ENCODE measurements at places on chromosomes 3 and 15. TPM values are rescaled to one million over a fixed set of nuclear protein-coding genes. Genes with fewer than 3 reads are reported as not detected.

DNA sequence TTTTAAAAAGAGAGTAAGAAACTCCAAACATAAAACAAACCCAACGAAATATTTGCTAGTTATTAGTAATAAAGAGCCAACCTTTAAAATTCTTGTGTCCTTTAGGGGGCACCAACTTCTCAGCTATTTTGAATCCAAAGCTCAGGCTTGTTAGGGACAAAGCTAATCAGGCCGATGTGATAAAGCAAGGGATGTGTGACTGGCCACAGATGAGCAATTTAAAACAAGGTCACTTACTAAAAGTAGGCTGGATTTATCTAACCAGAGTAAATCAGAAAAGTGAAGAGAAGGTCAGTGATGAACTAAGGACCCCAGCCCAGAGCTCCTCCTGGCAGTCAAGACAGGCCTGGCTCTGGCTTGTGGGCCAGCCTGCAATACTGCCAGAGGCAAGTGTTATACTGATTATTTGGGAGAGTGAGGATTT is 108.5 kb downstream of the CYP19A1 start:
- DNase-seq, result peak; percentile 27
- no peak overlapping the region for H3K27ac ChIP-seq
- H3K27me3 ChIP-seq, result peaks cover 4% of the 10 kb centered on the region
- peaks cover 3% of the 10 kb centered on the region for H3K4me1 ChIP-seq
- H3K36me3 ChIP-seq, result no peaks in the 10 kb centered on the region

BTLA gene
- total RNA-seq, result not detected

DNA sequence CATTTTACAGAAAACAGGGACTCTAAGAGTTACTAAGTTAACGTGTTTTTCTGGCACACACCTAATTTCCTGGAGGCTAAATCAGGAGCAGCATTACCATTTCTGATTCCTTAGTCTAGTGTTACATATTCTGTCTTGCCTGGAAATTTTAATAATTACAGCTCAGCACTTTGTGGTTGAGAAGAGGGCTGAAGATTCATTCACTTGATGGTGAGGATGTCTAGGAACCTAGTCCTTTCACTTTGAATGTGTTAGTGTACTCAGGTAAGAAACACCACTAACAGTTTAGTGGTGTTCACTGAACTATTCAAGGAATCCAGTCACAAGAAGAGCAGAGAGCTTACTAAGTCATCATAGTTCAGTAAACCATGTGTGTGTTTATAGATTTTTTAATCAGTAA is 102.8 kb downstream of the STT3B start:
- no peak for DNase-seq
- peaks cover 2% of the 10 kb centered on the region for H3K4me1 ChIP-seq
- H3K4me3 ChIP-seq, result no peak overlapping the region
- H3K27me3 ChIP-seq, result no peaks in the 10 kb centered on the region
- peaks cover 3% of the 10 kb centered on the region for H3K36me3 ChIP-seq

MCF2L2 gene
- total RNA-seq, result under 0.01 TPM

GRCh38 chr3:149016669-149017541 is 25.6 kb downstream of the GYG1 start:
- H3K4me3 ChIP-seq, result no peak overlapping the region
- peaks cover 16% of the 10 kb centered on the region for H3K36me3 ChIP-seq
- H3K27ac ChIP-seq, result peak overlapping the region; percentile 99
- H3K4me1 ChIP-seq, result peaks cover 40% of the 10 kb centered on the region
- no peaks in the 10 kb centered on the region for H3K27me3 ChIP-seq

DNA sequence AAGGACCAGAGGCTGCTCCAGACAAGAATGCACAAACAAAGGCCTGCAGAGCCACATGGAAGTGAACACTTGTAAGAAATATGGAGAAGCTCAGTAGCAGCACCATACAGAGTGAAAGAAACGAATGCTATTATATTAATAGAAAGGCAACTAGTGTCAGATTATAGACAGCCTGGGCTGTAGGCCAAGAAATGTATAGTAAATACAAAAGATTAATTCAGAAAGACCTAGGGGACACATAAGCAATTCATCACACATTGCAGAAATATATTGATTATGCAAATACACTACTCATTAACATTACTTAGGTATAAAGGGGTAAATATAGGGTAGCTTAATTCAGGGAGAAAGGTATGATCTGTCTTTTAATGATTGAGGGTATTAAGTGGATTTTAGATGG is 69.5 kb upstream of the GUCA1C start:
- H3K27ac ChIP-seq, result no peak overlapping the region
- no peaks in the 10 kb centered on the region for H3K4me1 ChIP-seq
- H3K4me3 ChIP-seq, result no peak overlapping the region
- no peak for DNase-seq
- no peaks in the 10 kb centered on the region for H3K36me3 ChIP-seq

- H3K27ac ChIP-seq, result no peak overlapping the region
- H3K4me3 ChIP-seq, result no peak overlapping the region
- DNase-seq, result no peak
- H3K4me1 ChIP-seq, result peaks cover 2% of the 10 kb centered on the region
- peaks cover 23% of the 10 kb centered on the region for H3K36me3 ChIP-seq
Measured at GRCh38 chr3:126452213-126452612, 23.5 kb downstream of the ZXDC start.

DNA sequence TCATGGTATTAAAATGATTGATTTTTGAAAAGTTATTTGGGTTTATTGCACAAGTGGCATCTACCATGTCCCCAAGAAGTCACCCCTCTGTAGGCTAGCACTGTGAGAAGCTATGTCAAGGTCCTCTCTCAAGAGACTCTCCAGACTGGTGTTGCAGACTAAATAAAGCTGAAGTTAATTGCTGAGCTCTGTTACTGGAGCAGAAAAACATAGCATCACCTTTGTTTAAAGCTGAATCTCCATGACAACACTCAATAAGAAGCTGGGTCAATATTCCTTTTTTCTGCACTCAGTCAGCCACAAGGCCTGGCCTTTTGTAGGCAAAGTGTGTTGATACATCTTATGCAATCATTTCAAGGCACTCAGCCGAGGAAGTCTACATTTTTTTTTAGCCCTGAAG is 806.6 kb upstream of the LMCD1 start:
- no peak for DNase-seq
- no peaks in the 10 kb centered on the region for H3K27me3 ChIP-seq
- H3K4me1 ChIP-seq, result no peaks in the 10 kb centered on the region
- H3K36me3 ChIP-seq, result no peaks in the 10 kb centered on the region
- H3K27ac ChIP-seq, result no peak overlapping the region
- H3K4me3 ChIP-seq, result no peak overlapping the region

IQCB1 gene
- total RNA-seq, result 26.4 TPM

GRCh38 chr3:66398228-66399025 is 102.4 kb downstream of the LRIG1 start:
- H3K4me3 ChIP-seq, result no peak overlapping the region
- peaks cover 60% of the 10 kb centered on the region for H3K36me3 ChIP-seq
- peak overlapping the region; percentile 5 for H3K27ac ChIP-seq
- H3K27me3 ChIP-seq, result no peaks in the 10 kb centered on the region
